GOT3 (cell line): ENCODE measurements at places on chromosomes 2 and 18.

- no peak for DNase-seq
Measured at GRCh38 chr2:9655441-9656269, 24.9 kb upstream of the YWHAQ start.

DNA sequence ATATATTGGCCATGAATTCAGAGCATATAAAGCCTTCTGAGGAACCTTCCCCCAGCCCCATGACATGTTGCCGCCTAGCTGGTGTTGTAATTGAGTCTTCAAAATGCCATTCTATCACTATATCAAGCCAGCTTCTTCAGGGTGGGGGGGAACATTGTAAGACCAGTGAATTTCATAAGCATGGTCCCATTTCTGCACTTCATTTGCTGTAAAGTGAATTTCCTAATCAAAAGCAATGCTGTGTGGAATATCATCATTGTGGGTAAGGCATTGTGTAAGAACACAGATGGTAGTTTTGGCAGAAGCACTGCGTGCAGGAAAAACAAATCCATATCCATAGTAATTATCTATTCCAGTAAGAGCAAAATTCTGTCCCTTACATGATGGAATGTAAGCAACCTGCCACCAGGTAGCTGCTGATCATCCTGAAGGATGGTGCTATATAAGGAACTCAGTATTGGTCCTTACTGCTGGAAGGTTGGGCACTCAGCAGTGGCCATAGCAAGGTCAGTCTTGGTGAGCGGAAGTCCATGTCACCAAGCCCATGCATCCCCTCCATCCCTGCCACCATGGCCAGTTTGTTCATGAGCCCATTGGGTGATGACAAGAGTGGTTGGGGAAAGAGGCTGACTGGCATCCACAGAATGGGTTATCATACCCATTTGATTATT lies 159.4 kb downstream of the COPS8 start:
- no peak for DNase-seq

GRCh38 chr2:179260224-179260623 lies 4.4 kb downstream of the SESTD1 start:
- no peak for DNase-seq

GRCh38 chr2:207505728-207506127 lies 24.0 kb upstream of the CREB1 start:
- no peak for DNase-seq
